ENCODE measurements at places on chromosomes 3 and 15. TPM values are rescaled to one million over a fixed set of nuclear protein-coding genes. Genes with fewer than 3 reads are reported as not detected.

DNA sequence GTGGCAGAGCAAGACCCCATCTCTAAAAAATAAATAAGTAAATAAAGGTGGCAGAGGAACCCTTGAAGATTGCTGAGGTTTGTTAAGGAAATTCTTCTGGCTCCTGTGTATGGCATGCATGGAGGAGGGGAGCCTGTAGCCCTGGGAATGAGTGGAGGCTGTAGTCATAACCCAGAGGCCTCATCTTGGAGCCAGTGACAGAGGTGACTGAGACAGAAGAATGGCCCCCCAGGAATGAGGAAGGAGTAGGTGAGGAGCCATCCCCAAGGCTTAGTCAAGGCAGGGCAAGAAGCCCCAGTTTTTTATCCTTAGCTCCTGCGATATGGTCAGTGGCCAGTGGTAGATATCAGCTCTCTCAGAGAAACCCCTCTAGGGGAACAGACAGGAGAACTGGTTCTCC, 46.5 kb downstream of the BSN start:
- DNase-seq = no peak

GRCh38 chr3:14577897-14578296, 37.8 kb upstream of the GRIP2 start:
- no peak for DNase-seq

DNA sequence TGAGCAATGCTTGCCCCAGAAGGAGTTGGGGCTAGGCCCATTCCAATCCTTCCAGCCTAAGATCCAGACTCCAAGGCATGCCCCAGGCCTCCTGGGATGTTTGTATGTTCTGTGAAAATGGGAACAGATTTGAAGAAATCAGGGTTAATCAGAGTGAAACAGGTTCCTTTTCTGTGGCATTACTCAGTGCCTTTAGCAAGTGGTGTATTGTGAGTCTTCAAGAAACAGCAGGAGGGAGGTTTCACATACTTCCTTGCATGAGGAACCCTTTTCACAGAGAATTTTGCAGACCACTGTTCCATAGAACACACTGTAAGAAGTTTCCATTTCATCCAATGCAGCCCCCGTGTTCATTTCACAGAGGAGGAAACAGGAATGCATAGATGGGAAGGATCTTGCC, 8.4 kb upstream of the CDC25A start:
- DNase-seq = no peak

- DNase-seq = no peak
Observed at GRCh38 chr3:196749125-196749524, 9.5 kb downstream of the PAK2 start.

- DNase-seq = no peak
Observed at GRCh38 chr3:30188713-30189112, 417.7 kb upstream of the TGFBR2 start.

- DNase-seq = no peak
Observed at GRCh38 chr3:138060792-138061191, 50.8 kb downstream of the CLDN18 start.

DNA sequence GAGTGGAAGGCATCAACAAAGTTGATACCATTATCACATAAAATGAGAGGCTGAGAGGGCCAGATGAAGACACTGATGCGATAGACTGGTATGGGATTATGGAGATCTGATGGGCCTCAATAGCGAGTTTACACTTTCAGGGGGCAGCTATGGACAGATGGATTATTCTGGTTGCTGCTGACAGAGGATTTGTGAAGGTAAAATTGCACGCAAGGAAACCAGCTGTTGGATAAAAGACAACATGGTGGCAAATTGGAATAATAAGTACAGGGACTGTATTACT, 203.9 kb downstream of the MBNL1 start:
- DNase-seq = no peak

DNA sequence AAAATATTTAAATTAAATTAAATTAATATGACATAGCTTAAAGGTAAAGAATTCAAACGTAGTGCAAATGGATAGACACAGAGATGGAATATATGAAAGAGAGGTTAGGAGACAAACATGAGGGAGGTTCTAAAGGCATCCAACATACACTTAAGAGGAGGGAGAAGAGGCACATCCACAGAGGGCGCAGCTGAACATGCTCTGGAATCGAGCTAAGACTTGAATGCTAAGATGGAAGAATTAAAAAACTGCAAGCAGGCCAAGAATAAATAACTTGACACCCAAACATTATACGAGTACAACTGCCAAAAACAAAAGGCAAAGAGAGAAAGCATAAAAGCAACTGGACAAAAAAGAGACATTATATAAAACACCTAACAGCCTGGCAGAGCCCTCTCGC, 9.1 kb upstream of the PRR20G start:
- no peak for DNase-seq

DNA sequence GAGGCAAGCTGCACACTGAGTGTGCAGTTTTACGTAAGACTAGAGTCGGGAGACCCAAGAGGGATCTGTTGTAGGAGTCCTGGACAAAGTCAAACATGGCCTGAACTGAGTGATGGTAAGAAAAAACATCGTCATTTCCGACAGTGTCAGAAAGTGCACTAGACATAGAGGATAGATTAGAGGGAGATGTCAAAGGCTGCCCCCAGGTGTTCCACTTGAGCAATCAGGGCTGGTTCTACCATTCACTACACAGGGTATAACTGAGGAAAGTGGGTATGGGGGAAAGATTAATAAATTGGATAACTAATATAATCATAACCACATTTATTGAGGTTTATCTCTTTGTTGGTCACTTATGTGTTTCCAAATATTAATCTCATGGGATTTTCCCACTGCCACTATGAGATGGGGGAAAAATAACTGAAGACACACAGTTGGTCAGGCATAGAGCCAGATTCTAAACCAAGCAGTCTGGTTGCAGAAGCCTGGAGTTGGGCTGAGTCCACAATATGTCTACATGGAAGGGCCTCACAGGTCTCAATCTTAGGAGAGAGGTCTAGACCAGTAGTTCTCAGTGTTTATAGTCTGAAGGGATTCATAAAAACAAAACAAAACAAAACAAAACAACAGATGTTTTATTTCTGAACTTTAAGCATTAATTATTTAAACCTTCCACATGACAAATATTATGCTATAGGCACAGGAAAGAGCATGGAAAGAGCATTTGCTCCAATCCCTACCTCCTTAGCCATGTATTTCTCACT, 766.5 kb downstream of the NTRK3 start:
- no peak for DNase-seq

DNA sequence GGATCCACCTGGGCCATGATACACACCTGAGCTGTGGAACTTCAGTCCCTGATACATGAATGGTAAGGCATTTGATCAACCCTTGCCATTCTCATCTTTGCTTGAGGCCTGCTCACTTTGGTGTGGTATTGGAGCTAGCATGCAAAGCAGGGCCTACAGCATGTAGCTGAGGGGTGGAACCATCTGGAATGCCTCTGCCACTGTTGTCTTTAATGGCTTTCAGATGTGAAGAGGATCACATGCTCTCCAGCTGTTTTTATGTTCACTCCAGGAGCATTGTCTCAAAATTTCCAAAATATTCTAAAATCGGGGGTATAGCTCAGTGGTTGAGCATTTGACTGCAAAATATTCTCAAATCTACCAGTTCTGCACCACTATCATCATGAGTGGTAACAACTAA, 64.4 kb upstream of the PHLDB2 start:
- DNase-seq = no peak

DNA sequence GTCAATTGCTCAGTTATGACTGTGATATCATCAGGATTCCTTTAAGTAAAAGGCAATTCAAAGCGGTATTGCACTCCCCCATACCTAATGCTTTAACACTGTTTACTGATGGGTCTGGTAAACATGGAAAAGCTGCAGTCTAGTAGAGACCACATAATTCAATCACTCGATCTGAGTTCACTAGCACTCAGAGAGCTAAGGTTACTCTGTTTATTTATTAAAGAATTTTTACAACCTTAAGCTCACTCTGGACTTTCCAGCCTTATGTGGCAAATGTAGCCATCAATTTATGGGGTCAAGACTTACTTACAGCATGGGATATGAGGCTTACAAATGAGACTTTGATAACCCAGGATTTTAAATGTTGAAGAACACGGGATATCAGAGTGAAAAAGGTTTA, 18.4 kb upstream of the CCR2 start:
- no peak for DNase-seq

GRCh38 chr3:162150790-162151189, 654.2 kb downstream of the OTOL1 start:
- no peak for DNase-seq

DNA sequence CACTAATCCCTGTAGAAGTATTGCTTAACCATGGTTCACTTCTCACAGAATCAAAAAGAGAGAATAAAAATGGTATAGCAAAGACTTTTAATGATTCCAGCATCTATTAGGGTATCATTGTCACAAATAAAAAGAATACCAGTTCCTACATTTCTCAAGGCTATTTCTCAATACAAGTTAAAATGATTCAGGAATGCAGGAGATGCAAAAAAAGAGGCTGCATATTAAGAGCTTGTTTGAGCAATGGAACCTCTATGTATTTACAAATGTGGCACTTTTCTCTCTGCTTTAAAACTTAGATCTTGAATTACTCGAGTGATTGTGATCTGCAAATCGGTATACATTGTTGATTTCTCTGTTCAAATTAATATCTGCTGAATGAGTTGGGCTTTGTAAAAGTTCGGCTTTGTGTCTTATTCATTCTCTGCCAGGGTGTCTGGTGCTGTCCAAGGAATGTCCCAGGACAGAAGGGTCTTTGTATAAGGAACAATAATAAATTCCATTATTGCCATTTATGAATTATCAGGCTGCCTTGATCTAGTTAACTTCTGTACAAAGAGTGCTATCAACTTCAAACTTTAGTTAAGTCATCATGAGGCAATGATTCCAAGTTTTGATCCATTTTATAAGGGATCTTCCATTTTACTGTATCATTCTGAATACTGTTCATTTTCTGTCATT, 364.2 kb downstream of the RBMS3 start:
- no peak for DNase-seq

DNA sequence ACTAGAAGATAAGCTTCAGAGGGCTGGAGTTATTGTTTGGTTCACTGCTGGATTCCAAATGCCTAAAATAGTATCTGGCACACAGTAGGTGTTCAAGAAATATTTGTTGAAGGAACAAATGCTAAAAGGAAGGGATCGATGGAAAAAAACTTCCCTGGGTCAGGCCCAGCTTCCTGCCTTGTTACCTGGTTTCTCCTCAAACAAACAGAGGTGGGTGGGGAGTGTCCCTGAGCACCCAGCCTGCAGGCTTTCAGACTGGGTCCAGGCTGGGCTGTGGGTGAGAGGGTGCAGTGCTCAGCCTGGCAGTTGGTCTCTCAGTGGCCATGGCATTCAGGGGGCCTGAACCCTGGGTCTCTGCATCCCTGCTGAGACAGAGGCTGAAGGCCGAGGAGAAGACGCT, 14.4 kb upstream of the STRA6 start:
- no peak for DNase-seq

- DNase-seq = no peak
Observed at GRCh38 chr3:32420126-32421038, 28.7 kb downstream of the CMTM7 start.

GRCh38 chr15:75172284-75172820, 29.3 kb upstream of the C15orf39 start:
- DNase-seq = no peak

The LDHAL6B gene
- total RNA-seq = not detected

The STAB1 gene
- 71.5 TPM for total RNA-seq

The GP9 gene
- total RNA-seq = 0.20 TPM

The HTD2 gene
- 6.8 TPM for total RNA-seq

The CHRNA3 gene
- not detected for total RNA-seq

The PIF1 gene
- total RNA-seq = 0.93 TPM

The LRRC2 gene
- 7.4 TPM for total RNA-seq
